ENCODE measurements at places on chromosomes 1 and 21.

- no peaks in the 10 kb centered on the region for H3K36me3 ChIP-seq
- H3K4me1 ChIP-seq, result no peaks in the 10 kb centered on the region
- H3K4me3 ChIP-seq, result no peak overlapping the region
- H3K27me3 ChIP-seq, result no peaks in the 10 kb centered on the region
- DNase-seq, result no peak
These were observed 40.5 kb upstream of the SRP9 start for GRCh38 chr1:225737161-225737560.

DNA sequence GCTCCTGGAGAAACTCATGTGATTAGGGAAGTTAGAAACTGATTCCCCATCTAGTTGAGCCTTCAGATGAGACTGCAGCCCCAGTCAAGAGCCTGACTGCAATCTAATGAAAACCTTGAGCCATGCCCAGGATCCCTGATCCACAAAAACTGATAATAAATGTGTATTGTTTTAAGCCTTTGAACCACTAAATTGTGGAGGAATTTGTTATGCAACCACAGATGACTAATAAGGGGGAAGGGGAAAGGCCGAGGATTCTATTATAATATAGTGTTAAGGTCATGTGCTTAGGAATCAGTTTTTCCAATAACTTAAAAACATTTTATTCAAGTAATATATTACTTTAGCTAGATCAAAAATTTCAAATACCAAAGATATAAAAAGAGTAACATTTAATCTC is 52.8 kb upstream of the USP25 start:
- no peaks in the 10 kb centered on the region for H3K4me1 ChIP-seq
- no peak overlapping the region for H3K27ac ChIP-seq
- no peak for DNase-seq

- no peak overlapping the region for H3K4me3 ChIP-seq
- H3K36me3 ChIP-seq, result no peaks in the 10 kb centered on the region
- no peak overlapping the region for H3K27ac ChIP-seq
- H3K4me1 ChIP-seq, result peaks cover 18% of the 10 kb centered on the region
- no peak for DNase-seq
- H3K27me3 ChIP-seq, result no peaks in the 10 kb centered on the region
These were observed 29.1 kb upstream of the SLC16A1 start for GRCh38 chr1:112985123-112985522.

DNA sequence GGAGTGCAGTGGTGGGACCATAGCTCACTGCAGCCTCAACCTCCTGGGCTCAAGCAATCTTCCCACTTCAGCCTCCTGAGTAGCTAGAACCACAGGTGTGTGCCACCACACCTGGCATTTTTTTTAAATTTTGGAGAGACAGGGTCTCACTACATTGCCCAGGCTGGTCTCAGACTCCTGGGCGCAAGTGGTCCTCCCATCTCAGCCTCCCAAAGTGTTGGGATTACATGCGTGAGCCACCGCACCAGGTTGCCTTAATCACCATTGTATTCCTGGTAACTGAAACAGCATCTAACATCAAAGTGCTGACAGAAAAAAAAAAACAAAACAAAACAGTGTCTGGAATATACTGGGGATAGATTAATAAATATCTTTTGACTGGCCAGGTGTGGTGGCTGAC is 18.2 kb downstream of the RPL5 start:
- no peak for DNase-seq
- H3K27me3 ChIP-seq, result no peaks in the 10 kb centered on the region
- peaks cover 21% of the 10 kb centered on the region for H3K36me3 ChIP-seq

DNA sequence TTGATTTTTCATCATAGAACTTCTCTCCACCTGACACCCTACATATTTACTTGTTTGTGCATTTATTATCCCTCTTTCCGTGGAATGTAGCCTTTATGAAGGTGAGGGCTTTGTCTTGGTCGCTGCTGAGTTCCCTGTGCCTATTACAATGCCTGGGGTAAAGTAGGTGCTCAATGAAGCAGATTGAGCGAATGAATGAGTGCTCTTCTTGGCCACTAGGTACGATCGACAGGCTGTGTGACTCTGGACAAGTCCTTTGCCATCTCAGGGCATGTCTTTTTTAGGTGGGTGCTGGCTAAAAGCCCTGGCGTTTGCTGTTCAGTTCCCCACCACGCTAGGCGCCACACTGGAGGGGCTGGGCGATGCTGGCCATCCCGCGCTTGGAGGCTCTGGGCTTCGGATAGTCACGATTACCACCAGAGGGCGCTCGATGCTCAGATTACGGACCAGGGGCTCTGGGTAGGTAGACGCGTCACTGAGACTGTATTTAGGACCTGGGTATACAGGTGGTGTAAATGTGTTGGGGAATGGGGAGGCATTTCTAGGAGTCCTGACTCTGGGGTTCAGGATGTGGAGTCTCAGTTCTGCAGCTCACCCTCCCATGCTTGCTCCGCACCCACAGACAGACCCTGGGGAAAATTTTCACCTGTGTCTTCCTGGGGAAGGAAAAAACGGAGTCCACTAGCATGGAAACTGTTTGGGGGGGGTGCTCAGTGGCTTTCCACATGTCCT is 71.0 kb upstream of the CSF3R start:
- no peak overlapping the region for H3K4me3 ChIP-seq
- no peak overlapping the region for H3K27ac ChIP-seq

GRCh38 chr1:11324567-11325165 is 51.7 kb downstream of the UBIAD1 start:
- no peak overlapping the region for H3K4me3 ChIP-seq
- H3K36me3 ChIP-seq, result no peaks in the 10 kb centered on the region
- peaks cover 6% of the 10 kb centered on the region for H3K4me1 ChIP-seq

GRCh38 chr21:36171741-36172331 is 15.2 kb downstream of the DOP1B start:
- H3K27ac ChIP-seq, result peak overlapping the region; percentile 75
- peaks cover 16% of the 10 kb centered on the region for H3K4me1 ChIP-seq
- H3K36me3 ChIP-seq, result peaks cover 24% of the 10 kb centered on the region
- DNase-seq, result no peak
- H3K4me3 ChIP-seq, result no peak overlapping the region
- H3K27me3 ChIP-seq, result no peaks in the 10 kb centered on the region

DNA sequence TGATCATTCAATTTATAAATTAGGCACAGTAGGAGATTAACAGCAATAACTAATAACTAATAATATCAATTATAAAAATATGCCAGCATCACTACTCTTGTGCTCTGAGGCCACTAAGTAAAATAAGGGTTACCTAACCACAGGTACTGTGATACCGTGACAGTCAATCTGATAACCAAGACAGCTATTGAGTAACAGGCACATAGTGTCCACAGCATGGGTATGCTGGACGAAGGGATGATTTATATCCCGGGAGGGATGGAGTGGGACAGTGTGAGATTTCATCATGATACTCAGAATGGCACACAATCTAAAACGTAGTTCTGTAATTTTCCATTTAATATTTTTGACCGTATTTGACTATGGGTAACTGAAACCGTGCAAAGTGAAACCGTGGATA is 39.4 kb downstream of the CD46 start:
- H3K27ac ChIP-seq, result no peak overlapping the region
- H3K36me3 ChIP-seq, result peaks cover 7% of the 10 kb centered on the region
- DNase-seq, result no peak
- H3K27me3 ChIP-seq, result no peaks in the 10 kb centered on the region

GRCh38 chr1:35029761-35030160 is 2.0 kb downstream of the ZMYM6 start:
- no peak for DNase-seq
- peaks cover 27% of the 10 kb centered on the region for H3K4me1 ChIP-seq
- peak overlapping the region; percentile 92 for H3K27ac ChIP-seq

GRCh38 chr1:176976225-176976624 is 188.3 kb downstream of the ASTN1 start:
- H3K27me3 ChIP-seq, result peaks cover 4% of the 10 kb centered on the region
- H3K27ac ChIP-seq, result no peak overlapping the region
- H3K4me1 ChIP-seq, result no peaks in the 10 kb centered on the region
- no peaks in the 10 kb centered on the region for H3K36me3 ChIP-seq
- no peak for DNase-seq

GRCh38 chr1:176885341-176885740 is 279.2 kb downstream of the ASTN1 start:
- H3K36me3 ChIP-seq, result no peaks in the 10 kb centered on the region
- H3K27ac ChIP-seq, result no peak overlapping the region
- no peaks in the 10 kb centered on the region for H3K4me1 ChIP-seq

GRCh38 chr1:65170511-65171142 is 22.6 kb downstream of the AK4 start:
- H3K4me1 ChIP-seq, result peaks cover 2% of the 10 kb centered on the region
- H3K4me3 ChIP-seq, result no peak overlapping the region
- no peak for DNase-seq
- no peak overlapping the region for H3K27ac ChIP-seq
- H3K36me3 ChIP-seq, result no peaks in the 10 kb centered on the region

DNA sequence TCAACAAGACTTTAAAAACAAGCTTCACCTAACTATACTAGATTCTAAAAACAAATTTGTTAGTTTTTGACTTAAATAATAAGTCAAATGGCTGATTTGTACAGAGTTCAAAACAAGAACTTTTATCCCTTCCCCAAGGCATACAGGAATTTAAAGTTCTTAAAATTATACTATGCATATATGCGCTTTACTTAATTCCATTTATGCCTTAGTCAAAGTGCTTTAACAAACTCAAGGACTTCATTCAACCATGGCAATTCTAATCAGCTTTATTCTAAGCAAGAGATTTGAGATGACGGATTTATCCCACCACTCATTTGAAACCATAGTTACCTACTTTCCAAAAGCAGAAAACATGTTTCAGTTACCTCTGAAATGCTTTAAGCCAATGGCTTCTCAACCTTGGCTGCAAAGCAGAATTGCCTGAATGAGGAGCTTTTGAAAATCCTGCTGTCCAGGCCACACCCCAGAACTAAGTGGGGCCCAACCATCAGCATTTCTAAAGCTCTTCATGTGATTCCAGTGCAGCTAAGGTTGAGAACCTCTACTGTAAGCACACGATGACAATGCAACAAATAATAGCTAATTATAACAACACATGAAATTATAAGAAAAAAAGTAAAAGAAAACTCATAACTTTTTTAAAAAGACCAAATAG is 44.6 kb downstream of the TTLL7 start:
- peaks cover 5% of the 10 kb centered on the region for H3K27me3 ChIP-seq
- H3K27ac ChIP-seq, result no peak overlapping the region
- no peaks in the 10 kb centered on the region for H3K4me1 ChIP-seq
- H3K36me3 ChIP-seq, result no peaks in the 10 kb centered on the region

- no peak overlapping the region for H3K4me3 ChIP-seq
- peaks cover 11% of the 10 kb centered on the region for H3K27me3 ChIP-seq
- H3K4me1 ChIP-seq, result peaks cover 11% of the 10 kb centered on the region
- H3K27ac ChIP-seq, result no peak overlapping the region
- H3K36me3 ChIP-seq, result peaks cover 5% of the 10 kb centered on the region
- DNase-seq, result no peak
These were observed 55.3 kb downstream of the MAN1C1 start for GRCh38 chr1:25671929-25672328.

- H3K27ac ChIP-seq, result no peak overlapping the region
- DNase-seq, result peak; percentile 74
- peaks cover 28% of the 10 kb centered on the region for H3K27me3 ChIP-seq
These were observed 475 bp upstream of the NPPB start for GRCh38 chr1:11858968-11859871.

DNA sequence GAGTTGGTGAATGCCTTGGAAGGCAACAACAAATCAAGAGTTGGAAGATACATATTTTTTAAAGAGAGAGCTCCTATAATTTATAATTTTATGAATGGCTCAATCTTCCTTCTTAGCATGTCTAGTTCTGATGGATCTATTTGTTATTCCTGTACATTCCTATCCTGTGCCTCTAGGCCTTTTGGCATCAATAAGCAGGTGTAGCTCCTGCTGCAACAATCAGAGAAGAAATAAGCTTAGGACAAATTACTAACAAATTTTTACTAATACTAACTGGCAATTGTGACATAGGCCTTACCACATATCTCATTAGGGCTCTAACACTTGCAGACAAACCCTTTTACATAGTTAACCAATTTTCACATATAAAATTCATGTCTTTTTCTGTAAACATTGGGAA is 682.0 kb downstream of the LTN1 start:
- no peaks in the 10 kb centered on the region for H3K4me1 ChIP-seq
- H3K27me3 ChIP-seq, result no peaks in the 10 kb centered on the region
- H3K36me3 ChIP-seq, result no peaks in the 10 kb centered on the region
- no peak for DNase-seq
- no peak overlapping the region for H3K4me3 ChIP-seq
- H3K27ac ChIP-seq, result no peak overlapping the region

DNA sequence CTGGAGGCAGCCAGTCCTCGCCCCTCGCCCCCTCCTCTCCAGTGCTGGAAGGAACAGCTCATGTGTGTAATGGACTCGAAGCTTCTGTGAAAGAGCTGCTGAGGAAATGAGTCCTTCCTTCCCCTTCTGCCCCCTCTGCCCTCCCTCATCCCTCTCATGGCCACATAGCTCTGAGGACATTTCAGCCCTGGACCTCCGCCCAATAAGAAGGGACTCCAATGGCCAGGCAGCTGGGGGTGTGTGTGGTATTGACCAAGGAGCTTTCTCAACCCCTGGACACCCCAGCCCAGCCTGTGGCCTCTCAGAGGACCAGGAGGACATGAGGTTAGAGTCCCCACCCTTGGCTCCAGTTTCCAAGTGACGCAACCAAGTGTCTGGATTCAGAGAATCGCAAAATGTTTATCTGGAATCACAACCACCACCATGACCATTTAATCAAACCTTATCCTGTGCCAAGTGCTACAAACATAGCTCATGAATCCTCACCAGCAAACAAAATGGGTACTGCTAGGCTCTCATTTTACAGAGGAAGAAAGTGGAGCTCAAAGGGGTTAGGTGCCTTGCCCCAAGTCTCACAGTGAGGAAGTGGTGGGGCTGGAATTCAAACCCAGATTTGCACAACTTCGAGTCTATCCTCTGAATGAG is 47.8 kb upstream of the ECE1 start:
- DNase-seq, result no peak
- H3K4me1 ChIP-seq, result peaks cover 74% of the 10 kb centered on the region
- H3K36me3 ChIP-seq, result peaks cover 6% of the 10 kb centered on the region
- H3K27ac ChIP-seq, result peak overlapping the region; percentile 93

DNA sequence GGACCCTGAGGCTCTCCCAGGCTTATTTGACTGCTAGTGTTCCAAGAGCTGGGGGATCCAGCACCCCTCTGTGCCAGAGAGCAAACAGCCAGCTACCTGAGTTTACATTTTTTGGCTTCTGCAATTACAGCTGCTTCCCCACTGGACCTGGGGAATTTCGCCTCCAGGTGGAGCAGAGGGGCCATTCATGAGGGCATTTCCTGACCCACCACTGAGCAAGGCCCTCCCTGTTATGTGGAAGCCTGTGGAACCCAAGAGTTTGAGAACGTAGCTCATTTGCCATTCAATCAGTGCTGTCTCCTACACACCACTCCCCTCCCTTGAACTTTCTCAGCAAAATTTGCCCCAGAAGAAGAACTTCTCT is 42.7 kb upstream of the TMEM51 start:
- H3K36me3 ChIP-seq, result no peaks in the 10 kb centered on the region
- DNase-seq, result no peak
- no peak overlapping the region for H3K27ac ChIP-seq
- no peaks in the 10 kb centered on the region for H3K4me1 ChIP-seq
